ENCODE measurements at places on chromosomes 6 and 20.

DNA sequence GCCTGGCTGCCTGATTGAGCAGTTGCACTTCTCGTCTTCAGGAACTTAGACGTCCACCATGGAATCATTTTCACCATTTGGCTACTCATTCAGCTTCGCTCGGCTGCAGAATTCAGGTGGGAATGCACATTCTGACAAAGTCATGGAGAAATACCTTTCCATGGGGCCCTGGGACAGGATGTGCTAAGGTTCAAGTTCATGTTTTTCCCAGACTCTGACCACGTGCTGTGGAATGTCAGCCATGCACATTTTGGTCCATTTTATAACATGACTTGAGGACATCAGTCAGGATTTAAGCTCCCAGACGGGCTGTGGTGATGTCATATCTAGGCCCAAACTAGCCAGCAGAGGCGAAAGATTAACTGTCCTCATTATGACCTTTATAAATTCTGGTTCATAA, 205.3 kb downstream of the TBXT start:
- DNase-seq: no peak

- DNase-seq: no peak
Observed at GRCh38 chr20:53592992-53593465, 610 bp downstream of the ZNF217 start.

DNA sequence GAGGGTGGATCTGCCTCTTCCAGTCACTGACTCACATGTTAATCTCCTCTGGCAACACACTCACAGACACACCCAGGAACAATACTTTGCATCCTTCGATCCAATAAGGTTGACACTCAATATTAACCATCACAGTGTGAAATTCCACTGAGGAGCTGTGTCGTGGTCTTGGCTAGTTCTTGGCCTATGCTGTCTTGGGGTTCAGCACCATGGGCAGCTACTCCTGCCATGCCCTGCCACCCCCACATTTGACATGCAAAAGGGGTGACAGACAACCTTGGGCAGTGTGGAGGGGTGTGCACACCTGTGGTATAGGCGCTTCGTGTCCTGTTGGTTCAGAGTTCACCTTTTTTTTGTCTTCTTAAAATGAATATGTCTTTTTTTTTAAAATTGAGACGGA, 25.8 kb downstream of the ANKRD6 start:
- DNase-seq: no peak

- DNase-seq: no peak
Observed at GRCh38 chr20:11181966-11182365, 508.2 kb upstream of the JAG1 start.

All from stimulated activated CD8-positive, alpha-beta memory T cell treated with anti-CD3 and anti-CD28 coated beads, Interleukin-7, amount 100 ng/mL, for 1 hour (primary cell).